ENCODE measurements at places on chromosomes 11 and 22. TPM values are rescaled to one million over a fixed set of nuclear protein-coding genes. Genes with fewer than 3 reads are reported as not detected.

Gene CCDC87
- total RNA-seq, result 2.7 TPM

Gene MRGPRD
- total RNA-seq, result not detected

DNA sequence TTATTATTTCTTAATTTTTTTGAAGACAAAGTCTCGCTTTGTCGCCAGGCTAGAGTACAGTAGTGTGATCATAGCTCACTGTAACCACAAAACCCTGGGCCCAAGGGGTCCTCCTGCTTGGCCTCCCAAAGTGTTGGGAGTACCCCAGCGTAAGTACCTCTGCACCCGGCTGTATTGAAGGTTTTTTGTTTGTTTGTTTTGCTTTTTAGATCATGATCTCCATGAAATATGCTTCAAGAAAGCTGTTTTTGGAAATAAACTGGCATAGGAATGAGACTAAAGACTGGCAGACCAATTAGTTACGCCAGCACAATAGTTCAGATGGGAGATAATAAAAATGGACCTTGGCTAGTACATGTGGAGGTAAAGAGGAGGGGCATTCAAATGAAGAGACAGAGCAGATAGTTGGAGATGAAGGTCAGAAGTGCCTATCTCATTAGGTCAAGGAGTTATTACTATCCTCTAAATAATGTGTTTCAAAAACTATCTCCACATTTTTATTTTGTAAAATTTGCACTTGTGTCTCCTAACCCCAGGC, 4.1 kb upstream of the MRPL48 start:
- DNase-seq, result no peak
- no peak overlapping the region for H3K4me3 ChIP-seq
- H3K27me3 ChIP-seq, result no peaks in the 10 kb centered on the region
- H3K27ac ChIP-seq, result no peak overlapping the region
- no peaks in the 10 kb centered on the region for H3K36me3 ChIP-seq

Gene KCNJ11
- 17.0 TPM for total RNA-seq

DNA sequence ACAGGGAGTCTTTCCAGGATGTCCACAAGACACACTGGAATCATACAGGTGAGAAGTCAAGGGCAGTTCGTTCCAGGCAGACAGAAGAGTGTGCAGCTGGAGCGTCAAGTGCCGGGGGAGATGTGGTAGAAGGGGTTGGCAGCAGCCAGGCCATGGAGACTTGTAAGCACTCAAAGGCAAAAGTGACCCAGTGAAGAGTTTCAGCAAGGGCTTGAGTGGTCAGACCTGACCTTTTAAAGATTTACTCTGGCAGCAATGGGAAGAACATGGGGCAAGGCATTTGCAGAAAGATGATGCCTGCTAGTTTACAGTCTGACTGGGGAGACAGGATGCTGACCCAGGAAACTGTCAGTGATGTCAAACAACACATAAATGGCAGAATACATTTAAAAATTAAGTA, 29.0 kb downstream of the P4HA3 start:
- no peaks in the 10 kb centered on the region for H3K36me3 ChIP-seq
- H3K4me3 ChIP-seq, result no peak overlapping the region
- DNase-seq, result no peak

Gene MB
- 952 TPM for total RNA-seq
